Ovary (tissue), 10 donors: ENCODE measurements at places on chromosomes 2 and 18. TPM values are rescaled to one million over a fixed set of nuclear protein-coding genes. Genes with fewer than 3 reads are reported as not detected.

SULT1C2 gene
- 0.06 TPM for polyA plus RNA-seq

ANO7 gene
- polyA plus RNA-seq: 2.0 TPM

CD8B2 gene
- polyA plus RNA-seq: not detected

IL18RAP gene
- polyA plus RNA-seq: 0.17 TPM

INPP1 gene
- 51.2 TPM for polyA plus RNA-seq

BARD1 gene
- polyA plus RNA-seq: 2.7 TPM

STON1 gene
- 26.5 TPM for polyA plus RNA-seq

DNA sequence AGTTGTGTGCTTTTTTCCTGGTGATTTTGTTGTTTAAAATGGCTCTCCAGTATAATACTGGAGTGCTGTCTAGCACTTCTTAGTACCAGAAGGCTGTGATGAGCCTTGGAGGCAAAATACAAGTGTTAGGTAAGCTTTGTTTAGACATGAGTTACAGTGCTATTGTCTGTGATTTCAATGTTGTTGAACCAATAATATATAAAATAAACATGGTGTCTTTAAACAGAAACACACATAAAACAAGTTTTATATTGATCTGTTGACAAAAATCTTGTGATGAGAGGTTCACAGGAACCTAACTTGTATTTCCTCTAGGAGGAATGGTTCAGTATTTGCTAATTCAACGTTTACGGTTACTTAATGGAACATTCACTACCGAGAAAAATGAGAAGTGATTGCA lies 5.0 kb upstream of the FAM171B start:
- H3K27ac ChIP-seq: no peak overlapping the region
- no peak for DNase-seq
- no peaks in the 10 kb centered on the region for H3K4me1 ChIP-seq
- H3K36me3 ChIP-seq: no peaks in the 10 kb centered on the region

- DNase-seq: no peak
- H3K4me1 ChIP-seq: no peaks in the 10 kb centered on the region
- H3K27me3 ChIP-seq: no peaks in the 10 kb centered on the region
- no peaks in the 10 kb centered on the region for H3K36me3 ChIP-seq
- H3K4me3 ChIP-seq: no peak overlapping the region
These were observed 239.1 kb downstream of the KCNS3 start for GRCh38 chr2:18117592-18117991.

- no peaks in the 10 kb centered on the region for H3K36me3 ChIP-seq
- no peak overlapping the region for H3K4me3 ChIP-seq
- H3K4me1 ChIP-seq: no peaks in the 10 kb centered on the region
- H3K27me3 ChIP-seq: no peaks in the 10 kb centered on the region
- no peak overlapping the region for H3K27ac ChIP-seq
- no peak for DNase-seq
These were observed 21.9 kb upstream of the ACKR3 start for GRCh38 chr2:236547725-236548124.

- H3K4me1 ChIP-seq: no peaks in the 10 kb centered on the region
- no peaks in the 10 kb centered on the region for H3K27me3 ChIP-seq
- H3K36me3 ChIP-seq: no peaks in the 10 kb centered on the region
- DNase-seq: peak; percentile 49
These were observed 227.9 kb downstream of the GBX2 start for GRCh38 chr2:235940330-235940729.

- no peak for DNase-seq
- H3K27ac ChIP-seq: no peak overlapping the region
- no peaks in the 10 kb centered on the region for H3K27me3 ChIP-seq
These were observed 11.9 kb upstream of the CREG2 start for GRCh38 chr2:101399021-101399799.

GRCh38 chr2:36339607-36340218 lies 15.9 kb upstream of the CRIM1 start:
- H3K4me1 ChIP-seq: no peaks in the 10 kb centered on the region
- no peak overlapping the region for H3K4me3 ChIP-seq
- DNase-seq: no peak
- no peaks in the 10 kb centered on the region for H3K27me3 ChIP-seq

DNA sequence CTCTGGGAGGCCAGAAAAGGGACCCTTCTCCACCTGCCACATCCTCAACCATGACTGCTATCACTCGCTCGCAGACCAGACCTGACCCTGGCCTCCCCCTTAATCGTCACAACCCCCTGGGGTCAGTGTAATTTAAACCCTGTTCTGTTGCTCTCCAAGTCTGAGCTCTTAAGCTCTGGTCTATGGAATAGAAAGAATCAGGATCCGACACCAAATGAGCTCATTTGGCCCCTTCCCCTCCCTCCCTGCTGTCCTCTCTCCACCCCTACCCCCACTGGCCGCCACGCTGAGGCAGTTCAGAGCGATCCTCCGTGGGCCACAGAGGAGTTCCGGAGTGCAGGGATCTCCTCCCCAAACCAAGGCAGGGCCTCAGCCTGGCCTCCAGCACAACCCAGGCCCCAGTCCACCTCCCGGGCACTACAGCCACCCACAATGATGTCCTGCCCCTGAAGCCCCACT lies 5.3 kb downstream of the DNMT3A start:
- H3K27me3 ChIP-seq: no peaks in the 10 kb centered on the region
- peaks cover 14% of the 10 kb centered on the region for H3K4me1 ChIP-seq

DNA sequence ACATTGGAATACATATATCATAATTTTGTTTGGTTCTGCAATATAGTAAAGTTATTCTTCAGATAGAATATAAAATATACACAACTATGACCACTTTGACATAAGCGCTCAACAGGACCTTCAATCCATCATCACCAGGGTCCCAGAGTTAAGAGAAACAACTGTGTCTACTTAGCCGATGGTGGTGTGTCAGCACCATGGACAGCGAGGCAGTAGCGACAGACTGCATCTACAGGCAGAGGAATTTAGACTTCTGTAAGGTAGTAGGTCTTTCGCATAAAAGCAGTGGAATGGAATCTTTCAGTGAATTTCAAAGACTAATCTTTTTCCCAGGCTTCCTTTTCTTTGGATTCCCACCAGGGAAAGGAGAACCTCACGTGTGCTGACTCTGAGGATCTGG lies 20.5 kb upstream of the LRPPRC start:
- no peak overlapping the region for H3K4me3 ChIP-seq
- no peak for DNase-seq
- H3K27me3 ChIP-seq: no peaks in the 10 kb centered on the region
- H3K36me3 ChIP-seq: no peaks in the 10 kb centered on the region

DNA sequence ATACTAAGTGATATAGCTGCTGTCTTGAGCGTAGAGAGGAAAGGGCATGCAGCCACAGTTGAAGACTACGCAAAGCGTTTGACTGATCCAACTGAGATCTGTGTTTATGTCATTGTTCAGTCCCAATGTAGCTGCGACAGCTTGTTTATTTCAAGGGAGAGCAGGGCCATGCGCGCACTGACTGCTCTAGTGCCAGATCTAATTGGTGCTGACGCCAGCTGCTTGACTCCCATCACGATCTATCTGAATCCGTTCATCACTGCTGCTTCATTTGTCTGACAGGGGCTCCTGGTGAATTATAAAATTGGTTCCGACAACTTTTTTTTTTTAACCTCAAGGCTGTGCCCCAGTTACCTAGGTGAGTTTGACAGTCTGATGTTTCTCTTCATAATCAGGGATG lies 75.7 kb downstream of the CHST9 start:
- DNase-seq: no peak
- no peaks in the 10 kb centered on the region for H3K36me3 ChIP-seq
- no peak overlapping the region for H3K27ac ChIP-seq

- no peaks in the 10 kb centered on the region for H3K4me1 ChIP-seq
- no peaks in the 10 kb centered on the region for H3K36me3 ChIP-seq
- H3K27ac ChIP-seq: no peak overlapping the region
- no peak for DNase-seq
These were observed 440.5 kb downstream of the NUP35 start for GRCh38 chr2:183564726-183565125.

DNA sequence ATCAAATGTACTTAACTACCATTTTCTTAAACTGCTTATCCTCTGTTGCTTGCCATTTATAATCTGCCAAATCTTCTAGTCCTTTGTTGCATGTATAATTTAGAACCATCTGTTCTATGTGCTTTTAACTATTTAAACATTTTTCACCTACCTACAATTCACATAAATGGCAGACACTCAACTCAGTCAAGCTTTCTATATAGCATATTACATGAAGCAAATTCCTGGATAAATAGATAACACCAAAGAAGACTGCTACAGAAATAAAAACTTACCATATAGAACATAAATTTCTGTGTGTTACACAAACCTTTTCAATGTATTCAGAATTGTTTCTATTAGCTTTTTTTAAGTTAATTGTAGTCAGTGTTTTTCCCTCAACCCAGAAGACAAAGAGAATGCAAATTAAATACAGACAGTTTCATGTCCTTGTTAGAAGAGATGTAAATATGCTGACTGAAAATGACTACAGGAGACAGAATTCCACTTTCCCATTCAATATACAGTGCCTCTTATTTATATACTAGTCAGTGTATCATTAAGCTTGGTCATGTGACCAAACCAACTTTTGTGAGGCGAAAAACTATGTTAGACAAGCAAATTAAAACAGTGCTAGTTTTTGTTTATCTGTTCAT lies 2.6 kb downstream of the BAZ2B start:
- peak overlapping the region; percentile 72 for H3K4me3 ChIP-seq
- no peaks in the 10 kb centered on the region for H3K27me3 ChIP-seq
- H3K4me1 ChIP-seq: peaks cover 2% of the 10 kb centered on the region

GRCh38 chr2:237193436-237193835 lies 107.7 kb downstream of the COPS8 start:
- H3K27me3 ChIP-seq: no peaks in the 10 kb centered on the region
- peaks cover 10% of the 10 kb centered on the region for H3K4me1 ChIP-seq
- no peak overlapping the region for H3K27ac ChIP-seq
- no peak overlapping the region for H3K4me3 ChIP-seq
- DNase-seq: no peak

- DNase-seq: no peak
- no peak overlapping the region for H3K4me3 ChIP-seq
- H3K27ac ChIP-seq: no peak overlapping the region
- H3K27me3 ChIP-seq: no peaks in the 10 kb centered on the region
These were observed 48.1 kb downstream of the B3GNT2 start for GRCh38 chr2:62243983-62244382.

DNA sequence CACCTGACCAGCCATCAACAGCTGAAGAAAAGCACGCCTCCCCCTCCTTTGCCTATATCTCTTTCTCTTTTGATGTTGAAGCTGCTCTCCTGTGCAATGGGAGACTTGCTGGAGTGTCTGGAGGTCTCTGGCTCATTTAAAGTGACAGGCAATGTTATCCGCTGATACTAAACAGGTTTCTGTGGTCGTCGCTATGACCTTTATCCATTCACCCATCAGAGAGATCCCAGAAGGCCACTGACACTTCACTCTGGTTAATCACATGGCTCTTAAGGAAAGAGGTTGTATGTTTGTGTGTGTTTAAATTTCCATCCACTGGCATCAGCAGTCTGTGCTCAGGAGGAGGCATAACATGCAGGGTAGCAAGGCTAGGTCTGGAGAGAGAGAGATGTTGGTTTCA lies 277.3 kb downstream of the MTX2 start:
- H3K4me1 ChIP-seq: no peaks in the 10 kb centered on the region
- H3K4me3 ChIP-seq: no peak overlapping the region
- no peaks in the 10 kb centered on the region for H3K27me3 ChIP-seq
- no peak overlapping the region for H3K27ac ChIP-seq
- H3K36me3 ChIP-seq: no peaks in the 10 kb centered on the region
- no peak for DNase-seq

- no peak for DNase-seq
- no peaks in the 10 kb centered on the region for H3K27me3 ChIP-seq
- H3K27ac ChIP-seq: no peak overlapping the region
- H3K4me3 ChIP-seq: no peak overlapping the region
These were observed 15.0 kb upstream of the SPOPL start for GRCh38 chr2:138486363-138487198.

DNA sequence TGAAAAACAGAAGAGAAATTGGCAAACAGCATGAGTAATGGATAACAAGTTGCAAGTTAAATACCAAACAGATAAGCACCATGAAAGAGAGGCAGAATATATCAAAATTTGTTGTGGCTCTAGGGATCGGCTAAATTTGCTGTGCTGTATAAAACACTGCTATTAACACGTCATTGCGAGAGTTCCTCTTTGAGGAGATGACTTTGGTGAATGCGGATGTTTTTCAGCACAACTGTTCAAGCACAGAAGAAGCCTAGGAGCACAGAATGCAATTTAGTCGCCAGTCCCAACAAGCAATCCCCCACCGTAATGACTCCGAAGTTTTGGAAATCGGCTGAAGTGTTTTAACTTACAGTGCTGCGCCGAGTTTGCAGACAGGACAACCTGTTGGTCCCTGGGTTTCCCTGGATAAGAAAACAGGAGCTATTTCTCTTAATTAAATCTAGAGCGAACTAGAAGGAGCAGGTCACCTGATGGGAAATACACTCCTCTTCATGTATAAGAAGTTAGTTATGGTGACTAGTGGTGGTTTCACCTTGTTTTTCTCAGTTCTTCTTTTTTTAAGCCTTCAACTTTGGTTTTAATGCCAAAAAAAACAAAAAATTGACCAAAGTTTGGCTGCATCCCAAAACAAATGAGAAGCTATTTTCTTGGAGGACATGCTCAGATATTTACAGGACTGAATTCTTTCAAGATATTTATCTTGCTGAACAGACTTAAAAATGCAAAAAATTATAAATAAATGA lies 454.1 kb upstream of the SALL3 start:
- peaks cover 4% of the 10 kb centered on the region for H3K4me1 ChIP-seq
- no peak overlapping the region for H3K27ac ChIP-seq
- H3K27me3 ChIP-seq: no peaks in the 10 kb centered on the region
- H3K36me3 ChIP-seq: no peaks in the 10 kb centered on the region
- no peak overlapping the region for H3K4me3 ChIP-seq

- H3K36me3 ChIP-seq: no peaks in the 10 kb centered on the region
- H3K4me1 ChIP-seq: peaks cover 14% of the 10 kb centered on the region
- DNase-seq: no peak
- no peaks in the 10 kb centered on the region for H3K27me3 ChIP-seq
- H3K27ac ChIP-seq: no peak overlapping the region
These were observed 151.0 kb upstream of the PID1 start for GRCh38 chr2:229422063-229422462.

DNA sequence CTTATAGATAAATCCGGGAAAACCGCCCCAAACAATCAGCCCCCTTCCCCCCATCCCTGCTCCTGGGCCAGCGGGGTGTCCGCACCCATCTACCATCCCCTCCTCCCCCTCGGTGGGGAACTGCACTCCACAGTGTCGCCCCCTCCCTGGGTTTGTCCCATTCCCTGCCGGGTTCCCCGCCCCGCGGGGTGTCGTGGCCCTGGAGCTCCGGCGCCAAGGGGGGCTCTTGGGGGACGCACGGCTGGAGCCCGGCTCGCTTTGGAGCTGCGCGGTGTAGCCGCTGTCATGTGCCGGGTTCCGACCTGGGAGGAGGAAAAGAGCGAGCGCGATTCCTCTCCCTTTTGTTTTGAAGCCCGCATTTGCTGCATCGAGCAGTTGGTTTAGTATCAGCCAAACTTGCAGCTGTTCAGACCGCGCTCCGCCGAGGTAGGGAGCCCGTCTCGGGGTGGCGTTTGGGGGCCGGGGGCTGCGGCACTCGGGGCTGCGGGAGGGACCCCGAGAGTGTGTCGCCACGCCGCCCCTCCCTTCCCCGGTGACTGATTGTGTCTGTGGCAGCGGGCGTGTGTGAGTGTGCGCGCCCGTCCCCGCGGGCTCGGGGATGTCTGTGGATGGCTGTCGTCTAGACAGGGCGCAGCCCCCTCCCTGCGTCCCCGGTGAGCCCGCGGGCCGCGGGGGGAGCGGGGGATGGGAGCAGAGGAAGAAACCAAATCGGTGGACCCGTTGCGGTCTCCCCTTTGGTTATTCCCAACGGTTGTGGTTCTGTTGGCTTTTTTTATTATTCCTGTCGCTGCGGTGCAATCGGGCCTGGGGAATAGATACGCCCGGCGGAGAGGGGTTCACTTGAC lies 797 bp downstream of the CTIF start:
- H3K36me3 ChIP-seq: no peaks in the 10 kb centered on the region
- H3K4me3 ChIP-seq: peak overlapping the region; percentile 75
- H3K4me1 ChIP-seq: peaks cover 13% of the 10 kb centered on the region
- no peaks in the 10 kb centered on the region for H3K27me3 ChIP-seq
